ENCODE measurements at places on chromosomes 4 and X.

- no peak for DNase-seq
Measured at GRCh38 chr4:155134136-155134535, 74.3 kb upstream of the NPY2R start.

DNA sequence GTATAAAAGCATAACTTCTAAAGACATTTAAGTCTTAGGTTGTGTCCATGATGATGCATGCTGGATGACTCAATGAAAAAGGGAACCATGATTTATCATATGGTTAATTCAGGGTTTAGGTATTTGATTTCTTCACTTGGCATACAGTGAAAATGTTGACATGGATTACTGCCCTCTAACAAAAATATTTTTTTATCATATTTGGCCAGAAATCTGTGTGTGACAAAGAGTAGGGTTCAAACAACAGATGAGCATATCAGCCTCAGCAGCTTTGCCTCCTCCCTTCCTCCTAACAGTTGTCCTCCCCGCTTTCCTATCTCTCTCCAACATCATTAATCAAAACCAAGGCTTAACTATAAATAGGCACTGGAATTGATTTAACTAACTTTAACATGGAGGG is 46.3 kb downstream of the ARHGAP6 start:
- no peak for DNase-seq

- DNase-seq, result no peak
Measured at GRCh38 chrX:73398185-73398914, 48.5 kb upstream of the CDX4 start.

- DNase-seq, result no peak
Measured at GRCh38 chr4:61493470-61493869, 293.3 kb downstream of the ADGRL3 start.

DNA sequence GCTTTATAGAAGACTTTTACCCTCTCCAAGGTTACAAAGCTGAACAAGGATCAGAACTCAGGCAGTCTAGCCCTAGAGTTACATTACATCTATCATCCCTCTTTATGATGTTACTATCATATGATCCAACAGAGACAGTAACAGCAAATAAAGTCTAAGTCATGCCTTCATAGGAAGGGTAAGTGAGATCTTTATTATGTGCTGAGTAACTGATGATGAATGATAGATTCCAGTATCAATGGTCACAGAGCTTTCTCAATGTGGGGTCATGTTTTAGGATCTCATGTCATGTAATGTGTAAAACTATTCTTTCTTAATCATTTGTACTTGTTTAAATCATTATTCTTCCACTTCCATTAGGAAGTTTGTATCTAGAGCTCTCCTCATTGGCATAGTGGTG is 22.8 kb downstream of the ELOVL6 start:
- DNase-seq, result no peak

GRCh38 chr4:15250021-15250441 is 177.8 kb upstream of the C1QTNF7 start:
- no peak for DNase-seq

DNA sequence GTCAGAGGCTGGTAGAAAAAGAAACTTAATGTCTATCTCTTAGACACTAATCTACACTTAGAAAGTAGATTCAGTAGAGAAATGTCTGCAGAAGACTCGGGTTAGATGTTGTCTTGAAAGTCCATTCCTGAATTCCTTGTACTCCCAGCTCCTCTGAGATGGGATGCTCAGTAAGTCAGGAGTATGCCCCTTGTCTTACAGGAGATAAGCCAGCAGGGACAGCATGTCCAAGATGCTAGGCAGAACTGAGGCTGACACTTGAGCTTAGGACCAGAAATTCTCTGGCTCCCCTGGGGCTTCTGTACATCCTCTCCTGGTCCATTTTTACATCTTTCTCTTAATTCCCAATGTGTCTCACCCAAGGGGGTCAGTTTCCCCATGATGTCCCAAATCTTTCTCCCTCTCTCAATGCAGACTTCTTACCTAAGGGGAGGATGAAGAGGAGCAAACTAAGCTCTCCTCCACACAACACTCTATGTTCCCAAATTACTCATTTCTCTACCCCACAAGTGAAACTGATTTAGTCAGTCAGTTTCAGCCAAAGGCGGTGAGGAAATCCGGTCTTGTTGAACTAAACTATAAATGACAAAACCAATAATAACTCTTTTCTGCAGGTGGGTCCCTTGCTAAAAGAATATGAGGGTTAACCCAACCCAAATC is 558.2 kb upstream of the DIPK2B start:
- DNase-seq, result no peak

DNA sequence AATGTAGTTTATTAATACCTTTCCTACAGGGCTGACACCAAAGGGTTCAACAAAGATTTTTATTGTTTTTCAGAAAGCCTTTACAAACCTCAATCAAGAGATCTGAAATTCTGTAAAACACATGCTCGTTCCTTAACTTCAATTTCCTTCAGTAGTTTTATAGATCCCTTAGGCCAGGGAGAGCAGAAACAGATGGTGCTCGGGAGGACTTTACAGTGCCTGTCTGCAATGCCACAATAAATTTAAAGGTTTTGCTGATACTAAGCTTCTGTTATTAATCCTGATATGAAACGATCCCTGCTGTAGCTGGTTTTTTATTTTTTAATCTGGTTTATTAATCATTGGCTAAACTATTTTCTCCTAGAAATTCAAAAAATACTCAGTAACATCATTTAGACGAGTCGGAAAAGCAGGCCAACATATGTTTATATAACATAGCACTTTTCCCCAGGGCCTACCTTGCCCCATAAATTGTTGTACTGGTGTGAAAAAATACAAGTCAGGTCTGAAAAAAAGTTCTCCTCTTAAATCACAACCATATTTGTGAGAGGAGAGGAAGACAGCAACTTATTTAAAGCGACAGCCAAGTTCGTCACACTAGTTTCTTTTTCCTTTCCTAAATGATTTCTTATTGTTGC is 39.8 kb downstream of the SHISA3 start:
- no peak for DNase-seq

DNA sequence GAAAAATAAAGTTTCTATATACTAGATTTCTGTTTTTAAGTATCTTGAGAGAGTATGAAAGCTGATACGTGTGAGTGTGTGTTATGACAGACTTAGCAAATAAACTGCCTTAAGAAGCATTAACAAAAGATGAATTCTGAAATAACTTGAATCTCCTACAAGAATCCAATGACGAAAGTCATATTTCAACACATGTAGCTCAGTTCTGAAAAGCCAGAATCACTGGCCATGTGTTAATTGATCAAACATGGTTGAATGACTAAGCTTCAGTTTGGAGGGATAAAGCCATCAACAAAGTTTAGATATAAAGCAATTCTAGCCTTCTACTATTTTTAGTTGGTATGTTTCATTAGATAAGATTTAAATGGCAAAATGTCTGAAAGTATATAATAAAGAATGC is 88.5 kb upstream of the ETNPPL start:
- no peak for DNase-seq

- peak; percentile 2 for DNase-seq
Measured at GRCh38 chr4:52595001-52595400, 64.1 kb downstream of the USP46 start.

GRCh38 chrX:37820646-37821045 is 26.7 kb downstream of the DYNLT3 start:
- DNase-seq, result no peak

DNA sequence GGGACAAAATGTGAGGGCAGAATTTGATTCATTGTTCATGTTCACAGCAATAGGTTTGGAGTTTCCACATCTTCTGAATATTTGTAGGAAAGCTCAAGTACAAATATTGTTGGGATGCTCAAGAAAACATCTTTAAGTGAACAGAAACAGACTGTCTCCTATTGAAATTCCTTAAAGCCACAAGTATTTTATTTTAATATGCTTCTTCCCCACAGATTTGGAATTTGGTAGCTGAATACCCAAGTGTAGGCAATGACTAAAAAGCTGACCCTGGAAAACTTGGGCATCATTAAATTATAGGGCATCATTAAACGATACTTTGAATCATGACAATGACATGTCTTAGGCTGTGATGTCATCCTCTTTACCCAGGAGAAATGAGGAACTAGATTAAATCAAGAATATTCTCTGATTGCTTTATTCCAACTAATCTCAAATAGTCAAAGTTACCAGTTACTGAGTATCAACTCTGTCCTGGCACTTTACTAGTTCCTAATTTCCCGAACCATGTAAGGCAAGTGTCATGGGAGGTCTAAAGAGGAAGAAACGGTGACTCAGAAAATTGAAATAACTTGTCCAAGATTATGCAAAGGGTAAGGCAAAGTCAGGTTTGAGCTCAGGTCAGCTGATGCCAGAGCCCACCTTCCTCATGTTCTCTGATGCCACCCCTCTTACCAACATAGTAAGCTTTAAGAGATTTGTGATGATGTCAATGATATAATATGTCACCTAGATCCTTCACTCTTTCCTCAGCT is 223.1 kb upstream of the LEF1 start:
- DNase-seq, result no peak

GRCh38 chrX:45196701-45197100 is 4.0 kb downstream of the DIPK2B start:
- no peak for DNase-seq

- DNase-seq, result no peak
Measured at GRCh38 chr4:25567253-25567652, 88.4 kb upstream of the SLC34A2 start.

- no peak for DNase-seq
Measured at GRCh38 chr4:35526456-35526855, 717.9 kb downstream of the ARAP2 start.

GRCh38 chr4:103996637-103997036 is 276.9 kb upstream of the TACR3 start:
- no peak for DNase-seq

DNA sequence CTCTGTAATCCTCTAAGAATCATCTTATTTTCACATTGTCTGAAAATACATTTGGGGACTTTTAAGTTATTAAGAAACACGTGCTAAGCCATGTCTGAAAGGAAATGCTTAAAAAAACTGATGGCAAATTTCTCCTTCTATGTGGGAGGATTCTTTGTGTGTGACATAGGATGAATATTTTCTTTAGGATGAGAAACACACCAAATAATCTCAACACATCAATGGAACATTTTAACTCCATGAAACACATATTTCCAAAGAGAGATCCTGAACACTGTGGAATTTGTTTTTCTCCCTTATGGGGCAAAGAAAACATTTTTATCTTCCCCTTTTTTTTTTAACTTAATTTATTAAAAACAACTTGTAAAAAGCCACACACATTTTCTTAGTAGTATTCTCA is 153.8 kb upstream of the ANKRD50 start:
- no peak for DNase-seq

DNA sequence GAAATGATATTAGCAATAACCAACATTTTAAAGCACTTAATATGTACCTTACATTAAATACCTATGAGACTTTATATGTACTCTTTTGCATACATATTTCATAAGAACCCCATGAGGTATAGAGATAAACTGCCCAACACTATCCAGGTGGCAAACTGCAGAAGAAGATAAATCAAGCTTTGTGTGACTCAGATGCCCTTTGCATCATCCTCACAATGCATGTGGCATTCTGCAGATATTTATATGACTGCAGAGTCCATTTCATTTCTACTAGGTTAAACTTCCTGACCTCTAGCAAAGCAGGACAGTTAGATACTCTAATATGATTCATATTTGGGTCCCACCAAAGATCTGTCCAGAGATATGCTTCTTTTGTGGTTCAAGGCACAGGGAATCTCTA is 85.6 kb upstream of the RASGEF1B start:
- DNase-seq, result no peak

DNA sequence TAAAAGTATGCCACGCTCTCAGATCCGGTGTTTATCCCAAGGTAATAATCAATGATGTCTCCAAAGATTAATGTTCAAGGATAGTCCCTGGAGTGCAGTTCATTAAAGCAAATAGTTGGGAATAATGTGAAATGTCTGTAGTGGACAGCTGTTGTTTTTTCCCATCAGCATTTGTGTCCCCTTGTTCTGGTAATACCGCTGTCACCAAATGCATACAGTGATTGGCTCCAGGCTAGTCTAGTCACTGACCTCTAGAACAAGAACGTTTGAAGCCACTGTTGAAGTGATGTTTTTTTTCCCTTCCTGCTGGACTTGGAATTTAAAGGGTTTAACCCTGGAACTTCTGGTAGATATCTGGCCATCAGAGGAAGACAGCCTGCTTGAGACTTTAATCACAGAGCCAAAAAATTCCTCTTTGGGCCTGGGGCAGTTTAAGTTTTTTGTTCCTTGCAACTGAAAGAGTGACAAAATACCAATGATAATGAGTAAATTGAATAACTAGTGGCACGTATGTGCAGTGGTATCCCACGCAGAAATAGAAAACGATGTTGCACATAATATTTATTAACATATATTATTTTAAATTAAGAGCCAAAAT is 30.6 kb downstream of the HSD17B11 start:
- DNase-seq, result no peak

GRCh38 chr4:24472514-24473308 is 111.6 kb downstream of the DHX15 start:
- peak; percentile 36 for DNase-seq

DNA sequence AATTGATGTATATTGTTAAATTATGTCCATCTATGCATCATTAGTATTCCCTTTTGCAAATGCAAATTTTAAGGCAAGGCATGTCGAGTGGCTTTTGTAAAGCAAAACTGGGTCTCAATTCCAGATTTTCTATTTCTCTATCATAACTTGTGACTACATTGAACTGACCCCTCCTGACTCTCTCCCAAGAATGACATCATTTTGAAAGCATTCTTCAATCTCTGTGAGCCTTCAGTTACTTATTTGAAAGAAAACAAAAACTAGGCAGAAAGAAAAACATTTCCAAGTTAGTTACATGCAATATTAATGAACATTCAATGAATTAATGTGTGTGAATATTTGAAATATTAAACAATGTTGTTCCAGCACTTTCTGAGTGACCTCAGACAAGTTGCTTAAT is 314.3 kb upstream of the CLNK start:
- DNase-seq, result no peak

- DNase-seq, result no peak
Measured at GRCh38 chrX:37453821-37454220, 104.7 kb downstream of the PRRG1 start.

GRCh38 chr4:89298155-89298554 is 9.4 kb downstream of the GPRIN3 start:
- no peak for DNase-seq

DNA sequence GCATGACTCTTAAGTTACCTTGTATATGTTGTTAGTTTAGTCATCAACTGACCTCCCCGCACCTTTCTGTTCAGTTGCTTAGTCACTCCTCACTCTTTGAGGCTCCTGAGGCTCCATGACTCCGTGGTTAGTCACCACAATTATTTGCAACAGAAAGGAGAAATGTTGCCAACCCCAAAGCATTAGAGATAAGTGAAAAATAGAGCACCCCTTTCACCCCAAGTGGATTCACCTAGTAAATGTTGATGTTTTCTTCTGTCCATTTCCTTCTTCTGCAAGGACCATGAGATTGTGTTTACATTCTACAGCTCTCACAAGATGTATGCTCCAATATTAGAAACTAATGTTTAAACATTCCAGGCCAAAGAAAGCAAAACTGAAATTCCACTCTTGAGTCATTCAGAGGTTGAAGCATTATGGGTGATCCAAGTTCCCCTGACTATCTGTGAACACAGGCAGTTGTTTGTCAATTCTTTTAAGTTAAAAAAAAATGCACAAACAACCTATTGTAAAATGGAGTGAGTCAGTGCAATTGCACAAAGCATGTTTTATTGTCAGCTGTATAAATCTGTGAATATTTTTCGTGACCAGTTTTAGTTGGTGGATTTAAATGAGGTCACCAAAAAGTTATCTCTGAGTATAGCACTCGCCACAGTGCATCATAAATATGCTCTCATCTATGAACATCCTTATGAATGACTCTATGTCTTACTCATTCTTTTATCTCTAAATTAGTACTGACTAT is 552.4 kb upstream of the MAGEB2 start:
- no peak for DNase-seq

- no peak for DNase-seq
Measured at GRCh38 chr4:40515398-40516293, 114.0 kb downstream of the RBM47 start.

GRCh38 chr4:157992038-157992705 is 180.7 kb downstream of the GASK1B start:
- peak; percentile 47 for DNase-seq
